ENCODE measurements at places on chromosomes 12 and 14. TPM values are rescaled to one million over a fixed set of nuclear protein-coding genes. Genes with fewer than 3 reads are reported as not detected.

- peaks cover 22% of the 10 kb centered on the region for H3K27me3 ChIP-seq
- H3K27ac ChIP-seq: peak overlapping the region; percentile 38
- no peaks in the 10 kb centered on the region for H3K36me3 ChIP-seq
- peaks cover 13% of the 10 kb centered on the region for H3K4me1 ChIP-seq
- DNase-seq: peak; percentile 64
- H3K4me3 ChIP-seq: peak overlapping the region; percentile 68
These were observed 441 bp downstream of the PDE3A start for GRCh38 chr12:20368651-20369304.

DNA sequence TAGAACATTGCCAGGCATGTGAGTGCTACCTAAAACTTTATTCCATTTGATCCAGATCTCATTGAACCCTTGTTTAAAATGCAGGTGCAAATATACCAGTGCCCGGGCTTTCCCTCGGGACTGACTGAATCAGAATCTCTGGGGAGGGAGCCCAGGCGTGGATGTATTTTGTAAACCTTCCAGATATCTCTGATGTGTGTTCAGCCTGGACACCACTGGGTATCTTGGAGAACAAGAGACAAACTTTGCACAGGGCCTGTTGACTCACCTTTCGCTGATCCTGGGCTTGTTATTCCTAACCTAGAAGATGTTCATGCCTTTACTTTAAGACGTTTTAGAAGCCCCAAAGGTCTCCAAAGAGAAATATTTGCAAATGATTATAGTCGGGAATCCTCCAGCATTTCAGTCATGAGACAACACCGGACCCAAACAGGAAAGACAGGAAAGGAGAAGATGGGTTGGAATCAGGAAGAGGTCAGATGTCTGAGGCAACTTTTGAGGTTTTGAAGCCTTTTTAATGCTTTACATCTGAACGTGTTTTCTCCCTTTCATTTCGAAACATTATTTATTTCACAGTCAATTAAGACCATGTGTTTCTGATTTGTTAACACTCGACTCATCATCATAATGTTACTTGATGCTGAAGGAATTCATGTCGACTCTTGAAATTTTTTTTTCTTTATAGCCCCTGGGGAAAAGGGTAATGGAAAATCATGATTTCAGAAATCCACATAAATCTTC lies 118.6 kb downstream of the PLXNC1 start:
- no peak for DNase-seq
- peaks cover 47% of the 10 kb centered on the region for H3K4me1 ChIP-seq
- no peaks in the 10 kb centered on the region for H3K36me3 ChIP-seq
- no peak overlapping the region for H3K4me3 ChIP-seq

DNA sequence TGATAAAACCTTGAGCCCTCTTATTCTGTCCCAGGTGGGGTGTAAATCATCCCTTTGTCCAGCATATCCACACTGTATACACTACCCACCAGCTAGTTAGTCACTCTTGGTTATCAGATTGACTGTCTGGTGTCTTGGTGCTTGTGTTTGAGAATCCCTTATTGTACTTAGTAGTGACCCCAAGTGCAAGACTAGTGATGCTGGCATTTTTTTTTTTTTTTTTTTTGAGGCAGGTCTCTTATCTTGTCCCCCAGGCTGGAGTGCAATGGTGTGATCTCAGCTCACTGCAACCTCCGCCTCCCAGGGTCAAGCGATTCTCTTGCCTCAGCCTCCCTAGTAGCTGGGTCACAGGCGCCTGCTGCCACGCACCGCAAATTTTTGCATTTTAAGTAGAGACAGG lies 5.8 kb downstream of the VRK1 start:
- no peaks in the 10 kb centered on the region for H3K36me3 ChIP-seq
- H3K4me1 ChIP-seq: peaks cover 12% of the 10 kb centered on the region
- no peak overlapping the region for H3K4me3 ChIP-seq

DNA sequence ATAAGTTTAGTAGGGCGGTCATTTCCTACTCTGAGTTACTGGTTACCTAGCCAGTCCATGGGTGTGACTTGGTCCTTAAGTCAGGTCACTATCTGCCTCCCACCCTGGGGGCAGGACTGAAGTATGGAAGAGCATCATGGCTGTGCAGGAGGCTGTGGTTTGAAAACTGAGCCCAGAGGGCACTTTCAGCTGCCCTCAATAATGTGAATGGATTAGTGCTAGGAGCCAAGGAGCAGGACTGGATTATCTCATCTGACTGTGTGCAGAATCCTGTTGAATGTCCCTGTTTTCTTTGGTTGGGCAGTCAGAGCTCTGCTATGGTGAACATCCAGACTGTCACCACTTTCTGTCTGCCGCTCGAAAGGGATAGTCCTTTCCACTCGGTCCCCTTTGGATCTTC lies 1.6 kb downstream of the ATXN7L3B start:
- no peaks in the 10 kb centered on the region for H3K27me3 ChIP-seq
- peak overlapping the region; percentile 76 for H3K4me3 ChIP-seq
- no peaks in the 10 kb centered on the region for H3K36me3 ChIP-seq
- DNase-seq: no peak
- H3K27ac ChIP-seq: no peak overlapping the region

DNA sequence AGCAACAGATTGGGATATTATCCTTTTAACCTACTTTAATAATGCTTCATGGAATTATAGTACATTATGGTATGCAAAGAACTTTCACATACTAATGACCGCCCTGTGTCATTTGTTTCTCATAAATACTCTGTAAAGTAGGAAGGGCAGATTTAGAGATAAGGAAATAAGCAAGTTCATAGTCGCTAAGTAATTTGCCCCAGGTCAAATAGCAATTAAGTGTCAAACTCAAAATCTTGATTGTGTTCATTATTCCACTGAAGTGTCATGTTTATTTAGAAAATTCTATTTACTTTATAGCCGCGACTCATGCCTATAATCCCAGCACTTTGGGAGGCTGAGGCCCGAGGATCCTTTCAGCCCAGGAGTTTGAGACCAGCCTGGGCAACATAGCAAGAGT lies 98.7 kb upstream of the ATF1 start:
- H3K27ac ChIP-seq: no peak overlapping the region
- H3K4me3 ChIP-seq: no peak overlapping the region
- DNase-seq: no peak
- H3K4me1 ChIP-seq: peaks cover 4% of the 10 kb centered on the region
- no peaks in the 10 kb centered on the region for H3K27me3 ChIP-seq

DNA sequence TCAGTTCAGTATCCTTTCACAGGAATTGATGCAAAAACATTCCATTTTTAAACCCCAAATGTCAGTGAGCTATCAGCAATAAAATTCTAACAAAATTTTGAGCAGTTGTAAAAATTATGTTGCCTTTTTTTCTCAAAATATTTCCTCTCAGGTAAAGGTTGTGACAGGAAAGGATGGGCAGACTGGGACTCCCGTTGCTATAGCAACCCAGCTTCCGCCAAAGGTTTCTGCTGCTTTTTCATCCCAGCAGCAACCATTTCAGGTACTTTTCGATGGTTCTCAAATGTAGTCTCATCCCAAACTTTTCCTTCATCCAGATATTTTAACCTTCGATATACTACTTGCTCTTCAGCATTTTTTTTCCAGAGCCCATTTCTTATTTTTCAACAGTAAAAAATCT lies 13.6 kb downstream of the EP400 start:
- H3K4me3 ChIP-seq: no peak overlapping the region
- H3K36me3 ChIP-seq: peaks cover 17% of the 10 kb centered on the region
- no peak for DNase-seq
- H3K27me3 ChIP-seq: no peaks in the 10 kb centered on the region
- no peak overlapping the region for H3K27ac ChIP-seq

DNA sequence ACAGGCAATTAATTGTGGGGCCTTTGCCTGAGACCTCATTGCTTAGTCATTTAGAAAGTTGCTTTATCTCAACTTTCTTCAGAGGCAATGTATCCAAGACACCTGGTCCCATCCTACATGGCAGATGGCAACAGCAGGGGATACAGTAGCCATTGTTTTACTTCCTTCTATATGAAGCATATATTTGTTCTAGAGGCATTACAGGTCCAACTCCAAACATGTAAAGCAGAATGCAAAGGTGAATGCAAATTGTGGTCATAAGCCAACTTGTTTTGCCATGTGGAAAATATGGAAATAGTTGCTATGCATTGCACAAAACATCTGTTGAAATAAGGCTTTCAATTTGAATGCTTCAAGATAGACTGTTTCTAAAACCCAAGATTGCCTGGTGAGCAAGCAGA lies 109.8 kb upstream of the BCAT1 start:
- H3K27ac ChIP-seq: no peak overlapping the region
- peaks cover 28% of the 10 kb centered on the region for H3K4me1 ChIP-seq
- H3K4me3 ChIP-seq: no peak overlapping the region
- H3K36me3 ChIP-seq: no peaks in the 10 kb centered on the region

DNA sequence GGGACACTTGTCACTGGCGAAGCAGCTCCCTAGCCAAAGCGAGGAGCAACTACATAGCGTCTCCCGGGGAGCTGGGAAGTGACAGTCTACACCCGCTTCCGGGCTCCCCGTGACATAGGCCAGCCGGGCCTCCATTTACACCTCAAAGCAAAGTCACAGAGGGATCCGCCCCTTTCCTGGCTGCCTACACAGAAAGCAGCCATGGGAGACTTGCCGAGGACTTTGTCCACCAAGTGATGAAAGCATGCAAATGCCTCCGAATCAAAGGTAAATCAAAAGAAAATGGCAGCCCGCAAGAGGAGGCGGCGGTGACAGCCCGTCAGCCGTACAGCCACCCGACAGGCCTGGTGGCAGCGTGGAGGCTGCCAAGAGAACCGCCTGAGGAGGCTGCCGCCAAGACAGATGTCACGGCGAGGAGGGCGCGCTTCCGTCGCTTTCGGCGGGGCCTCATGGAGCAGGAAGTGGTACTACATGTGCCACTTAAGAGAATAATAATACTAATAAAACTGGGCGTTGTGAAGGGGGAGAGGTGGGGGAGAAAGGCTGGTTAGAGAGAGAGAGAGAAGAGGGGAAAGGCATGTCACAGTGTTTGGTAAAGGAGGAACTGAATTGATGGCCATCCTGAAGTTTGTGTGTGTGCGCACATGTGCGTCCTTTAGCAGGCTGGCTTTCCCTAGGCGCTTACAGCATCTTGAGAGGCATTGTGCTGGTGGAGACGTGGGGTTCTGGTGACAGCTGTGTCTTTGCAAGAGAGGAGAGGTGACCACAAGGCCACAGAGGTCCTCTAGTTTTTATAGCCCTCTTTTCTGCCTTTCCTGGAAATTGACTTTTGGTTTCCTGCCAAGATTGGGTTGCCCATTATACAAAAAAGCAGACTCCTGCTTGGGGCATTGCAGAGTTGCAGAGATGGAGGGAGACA lies 661.7 kb downstream of the VRK1 start:
- no peak for DNase-seq
- H3K27me3 ChIP-seq: peaks cover 7% of the 10 kb centered on the region
- peaks cover 17% of the 10 kb centered on the region for H3K4me1 ChIP-seq
- H3K36me3 ChIP-seq: no peaks in the 10 kb centered on the region
- no peak overlapping the region for H3K27ac ChIP-seq
- peak overlapping the region; percentile 44 for H3K4me3 ChIP-seq

DNA sequence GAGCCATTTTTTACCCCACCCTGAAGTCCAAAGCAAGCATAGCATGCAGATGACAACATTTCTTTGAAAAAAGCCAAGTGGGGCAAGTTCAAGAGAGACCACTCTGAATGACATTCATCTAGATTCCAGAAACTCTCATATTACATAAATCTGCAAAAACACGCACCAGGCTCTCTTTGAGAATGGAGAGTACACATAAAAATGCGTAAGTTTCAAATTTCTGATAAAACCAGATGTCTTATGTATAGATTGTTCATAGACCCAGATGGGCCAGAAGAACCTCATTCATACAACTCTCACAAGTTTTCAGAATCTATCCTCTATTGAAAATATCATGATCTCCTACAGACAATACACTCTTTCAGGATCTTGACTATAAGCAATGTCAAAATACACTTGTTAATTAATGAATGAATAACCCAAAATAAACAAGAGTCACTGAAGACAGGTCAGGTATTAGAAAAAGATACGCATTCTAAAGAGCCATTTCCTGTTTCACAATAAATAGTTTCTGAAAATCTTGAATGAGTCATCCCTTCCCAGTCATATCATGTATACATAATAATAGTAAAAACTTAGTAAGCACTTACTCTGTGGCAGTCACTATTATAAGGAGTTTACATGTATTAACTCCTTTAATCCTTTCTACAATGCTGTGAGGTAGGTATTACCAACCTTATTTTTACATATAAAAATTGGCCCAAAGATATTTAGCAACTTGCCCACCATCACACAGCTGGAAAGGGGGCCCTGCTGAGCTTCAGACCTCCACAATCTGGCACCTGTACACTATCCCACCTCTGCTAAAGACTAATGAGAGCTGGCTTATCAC lies 72.0 kb downstream of the PPP2R5E start:
- no peak overlapping the region for H3K4me3 ChIP-seq
- H3K4me1 ChIP-seq: peaks cover 48% of the 10 kb centered on the region
- H3K36me3 ChIP-seq: no peaks in the 10 kb centered on the region
- DNase-seq: no peak
- no peak overlapping the region for H3K27ac ChIP-seq
- no peaks in the 10 kb centered on the region for H3K27me3 ChIP-seq

GRCh38 chr14:88995437-88996198 lies 171.2 kb downstream of the TTC8 start:
- no peaks in the 10 kb centered on the region for H3K27me3 ChIP-seq
- no peak overlapping the region for H3K27ac ChIP-seq
- H3K4me3 ChIP-seq: no peak overlapping the region
- no peaks in the 10 kb centered on the region for H3K36me3 ChIP-seq
- DNase-seq: no peak
- peaks cover 4% of the 10 kb centered on the region for H3K4me1 ChIP-seq

DNA sequence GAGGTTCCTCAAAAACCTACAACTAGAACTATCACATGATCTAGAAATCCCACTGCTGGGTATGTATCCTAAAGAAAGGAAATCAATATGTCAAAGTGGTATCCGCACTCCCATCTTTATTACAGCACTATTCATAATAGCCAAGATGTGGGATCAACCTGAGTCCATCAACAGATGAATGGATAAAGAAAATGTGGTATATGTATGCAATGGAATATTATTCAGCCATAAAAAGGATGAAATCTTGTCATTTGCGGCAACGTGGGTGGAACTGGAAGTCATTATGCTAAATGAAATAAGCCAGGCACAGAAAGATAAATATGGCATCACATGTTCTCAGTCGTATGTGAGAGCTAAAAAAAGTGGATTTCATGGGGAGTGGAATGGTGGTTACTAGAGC lies 77.5 kb upstream of the DIO3 start:
- no peak overlapping the region for H3K4me3 ChIP-seq
- peaks cover 9% of the 10 kb centered on the region for H3K27me3 ChIP-seq
- H3K36me3 ChIP-seq: no peaks in the 10 kb centered on the region

GRCh38 chr14:70020352-70021170 lies 141.3 kb downstream of the SMOC1 start:
- no peak overlapping the region for H3K27ac ChIP-seq
- DNase-seq: no peak
- H3K4me1 ChIP-seq: peaks cover 16% of the 10 kb centered on the region
- no peak overlapping the region for H3K4me3 ChIP-seq
- no peaks in the 10 kb centered on the region for H3K36me3 ChIP-seq
- H3K27me3 ChIP-seq: no peaks in the 10 kb centered on the region

The RNASE7 gene
- total RNA-seq: 10.3 TPM

The WIF1 gene
- 3.0 TPM for total RNA-seq

The TAS2R9 gene
- total RNA-seq: not detected

The RNASE11 gene
- not detected for total RNA-seq

The ALX1 gene
- total RNA-seq: 0.56 TPM

The PRKD1 gene
- total RNA-seq: 3.9 TPM

All from suprapubic skin (tissue), 4 donors.